ENCODE measurements at places on chromosomes 12 and 14.
A peak's percentile ranks its signal among the peaks of the same experiment; 100 is the strongest.

GRCh38 chr12:15534874-15535273, 212.6 kb downstream of the PTPRO start:
- DNase-seq = no peak

DNA sequence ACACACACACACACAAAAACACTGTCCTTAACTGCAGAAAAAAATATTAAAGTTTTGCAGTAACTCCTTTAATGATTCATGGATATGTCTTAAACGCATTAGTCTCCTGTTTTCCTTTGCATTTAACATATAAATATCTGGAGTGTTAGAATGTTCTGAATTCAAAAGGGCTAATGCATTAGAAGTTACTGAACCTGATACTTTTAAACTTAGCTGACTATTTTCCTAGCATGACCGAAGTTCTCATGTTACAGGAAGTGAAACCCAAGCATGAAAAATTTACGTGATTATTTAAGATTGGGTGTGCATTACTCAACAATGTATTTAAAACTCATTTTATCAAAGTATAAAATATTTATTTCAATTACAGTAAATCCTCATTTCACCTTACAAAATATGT, 791.2 kb downstream of the FLRT2 start:
- no peak for DNase-seq

DNA sequence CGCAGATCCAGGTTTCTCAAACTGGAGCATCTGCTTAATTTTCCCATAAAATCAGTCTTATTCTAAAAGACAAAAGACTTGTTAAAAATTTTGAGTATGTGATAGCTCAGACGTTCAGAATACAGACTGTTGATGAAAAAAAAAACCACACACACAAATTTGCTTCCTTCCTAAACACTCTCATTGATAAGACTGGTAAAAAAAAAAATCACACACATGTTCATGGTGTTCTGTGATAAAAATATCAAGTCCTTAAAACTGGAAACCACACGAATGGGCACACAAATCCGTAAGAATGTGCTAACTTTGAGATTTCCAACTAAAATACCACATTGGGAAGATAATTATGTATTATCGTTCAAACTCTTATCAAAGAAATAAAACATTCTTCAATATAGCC, 6.7 kb upstream of the ARID4A start:
- no peak for DNase-seq

- no peak for DNase-seq
Measured at GRCh38 chr14:36173161-36173560, 3.4 kb downstream of the PTCSC3 start.

DNA sequence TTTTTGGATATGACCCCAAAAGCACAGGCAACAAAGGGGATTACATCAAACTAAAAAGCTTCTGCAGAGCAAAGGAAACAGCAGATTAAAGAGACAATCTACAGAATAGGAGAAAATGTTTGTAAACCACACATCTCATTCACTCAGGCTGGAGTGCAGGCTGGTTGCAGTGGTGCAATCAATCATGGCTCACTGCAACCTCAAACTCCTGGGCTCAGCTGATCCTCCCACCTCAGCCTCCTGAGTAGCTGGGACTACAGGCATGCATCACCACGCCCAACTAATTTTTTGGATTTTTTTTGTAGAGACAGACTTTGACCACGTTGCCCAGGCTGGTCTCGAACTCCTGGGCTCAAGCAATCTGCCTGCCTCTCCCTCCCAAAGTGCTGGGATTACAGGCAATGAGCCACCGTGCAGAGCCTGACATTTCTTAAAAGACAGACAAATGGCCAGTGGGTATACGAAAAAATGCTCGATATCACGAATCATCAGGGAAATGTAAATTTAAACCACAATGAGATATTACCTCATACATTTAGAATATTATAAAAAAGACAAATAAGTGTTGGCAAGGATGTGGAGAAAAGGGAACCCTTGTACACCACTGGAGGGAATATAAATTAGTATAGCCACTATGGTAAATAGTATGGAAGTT, 9.8 kb downstream of the NCKAP5L start:
- no peak for DNase-seq

DNA sequence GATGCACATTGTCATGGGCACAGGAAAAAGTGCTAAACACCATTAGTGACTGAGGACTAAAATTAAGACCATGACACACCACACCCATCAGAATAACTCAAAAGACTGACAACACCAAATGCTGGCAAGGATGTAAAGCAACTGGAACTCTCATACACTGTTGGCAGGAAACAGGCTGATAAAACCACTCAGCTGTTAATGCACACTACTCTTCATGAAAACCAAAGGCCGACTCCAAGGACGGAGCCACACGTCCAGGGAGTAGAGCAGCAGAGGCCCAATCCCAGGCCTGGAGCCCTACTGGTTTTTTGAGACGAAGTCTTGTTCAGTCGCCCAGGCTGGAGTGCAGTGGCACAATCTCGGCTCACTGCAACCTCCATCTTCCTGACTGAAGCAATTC, 6.4 kb downstream of the RAD52 start:
- DNase-seq = no peak

GRCh38 chr12:24600551-24600950, 348.4 kb downstream of the BCAT1 start:
- DNase-seq = no peak

DNA sequence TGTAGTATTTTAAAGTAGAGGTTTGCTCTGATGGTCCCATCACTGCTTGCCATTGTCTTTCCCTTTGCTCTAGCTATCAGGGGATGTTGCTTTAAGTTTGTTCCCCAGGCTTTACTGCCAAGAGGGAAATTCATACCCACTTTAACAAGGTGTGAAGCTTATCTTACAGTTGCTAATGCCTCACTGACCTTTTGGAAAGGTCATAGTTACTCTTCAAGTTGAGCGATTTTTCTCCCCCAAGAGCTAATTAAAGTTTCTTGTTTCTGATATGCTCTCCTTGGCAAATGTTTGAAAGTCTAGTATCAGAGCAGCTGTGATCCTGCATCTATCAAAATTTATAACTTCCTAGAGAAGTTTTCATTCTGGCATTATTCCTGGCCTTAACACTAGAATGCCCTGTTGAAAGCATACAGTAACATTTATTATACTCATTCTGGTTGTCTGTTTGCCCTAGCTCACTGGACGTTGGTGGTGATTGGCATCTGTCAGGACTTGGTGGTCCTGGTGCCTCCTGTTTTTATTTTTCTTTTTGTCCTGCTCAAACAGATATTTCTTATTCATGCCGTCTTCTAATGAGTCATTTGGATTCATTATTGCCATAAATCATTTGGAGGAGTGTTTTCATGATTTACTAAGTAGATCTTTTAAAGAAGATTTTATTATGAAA, 8.1 kb downstream of the ATP2A2 start:
- no peak for DNase-seq

- DNase-seq = no peak
Measured at GRCh38 chr12:77992760-77993159, 162.1 kb downstream of the NAV3 start.

- peak; percentile 75 for DNase-seq
Measured at GRCh38 chr12:4279198-4279690, 5.7 kb downstream of the CCND2 start.

- DNase-seq = no peak
Measured at GRCh38 chr12:57079821-57080220, 1.2 kb upstream of the NEMP1 start.

DNA sequence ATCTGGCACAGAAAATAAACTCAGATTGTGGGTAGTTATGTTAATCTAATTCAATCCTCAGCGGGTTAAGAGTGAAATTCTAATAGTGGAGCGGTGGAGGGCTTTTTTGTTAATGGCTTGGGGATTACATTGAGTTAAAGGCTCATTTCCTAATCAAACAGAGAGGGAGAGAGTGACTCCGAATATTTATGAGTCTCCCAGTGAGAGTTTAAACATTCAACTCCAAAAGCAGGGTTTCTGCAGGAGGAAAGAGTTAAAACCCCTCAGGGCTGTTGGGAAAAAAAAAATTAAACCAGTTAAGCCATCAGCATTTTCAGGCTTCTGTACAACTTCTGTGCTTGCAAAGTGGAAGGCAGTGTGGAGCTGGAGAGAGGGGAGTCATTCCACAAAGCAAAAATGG, 62.1 kb upstream of the ESRRB start:
- no peak for DNase-seq

- no peak for DNase-seq
Measured at GRCh38 chr12:64780132-64780530, 20.9 kb upstream of the GNS start.

- DNase-seq = no peak
Measured at GRCh38 chr12:89414851-89415250, 62.5 kb upstream of the DUSP6 start.

GRCh38 chr12:100166232-100166631, 23.6 kb upstream of the BLTP3B start:
- no peak for DNase-seq

GRCh38 chr12:92186038-92186470, 40.4 kb upstream of the BTG1 start:
- no peak for DNase-seq

- DNase-seq = no peak
Measured at GRCh38 chr12:71295953-71296352, 138.2 kb upstream of the TSPAN8 start.

- no peak for DNase-seq
Measured at GRCh38 chr12:69243099-69244084, 4.0 kb downstream of the CPSF6 start.

- DNase-seq = peak; percentile 94
Measured at GRCh38 chr14:96362965-96363750, at the start of the genes ATG2B and GSKIP. ATG2B (minus strand) TSS chr14:96363341; CDS start chr14:96362976, 365 bp downstream. GSKIP (plus strand) TSS chr14:96363526; CDS start chr14:96382248, 18,722 bp downstream.

- peak; percentile 84 for DNase-seq
Measured at GRCh38 chr14:22598896-22599244, 770 bp downstream of the ABHD4 start.

DNA sequence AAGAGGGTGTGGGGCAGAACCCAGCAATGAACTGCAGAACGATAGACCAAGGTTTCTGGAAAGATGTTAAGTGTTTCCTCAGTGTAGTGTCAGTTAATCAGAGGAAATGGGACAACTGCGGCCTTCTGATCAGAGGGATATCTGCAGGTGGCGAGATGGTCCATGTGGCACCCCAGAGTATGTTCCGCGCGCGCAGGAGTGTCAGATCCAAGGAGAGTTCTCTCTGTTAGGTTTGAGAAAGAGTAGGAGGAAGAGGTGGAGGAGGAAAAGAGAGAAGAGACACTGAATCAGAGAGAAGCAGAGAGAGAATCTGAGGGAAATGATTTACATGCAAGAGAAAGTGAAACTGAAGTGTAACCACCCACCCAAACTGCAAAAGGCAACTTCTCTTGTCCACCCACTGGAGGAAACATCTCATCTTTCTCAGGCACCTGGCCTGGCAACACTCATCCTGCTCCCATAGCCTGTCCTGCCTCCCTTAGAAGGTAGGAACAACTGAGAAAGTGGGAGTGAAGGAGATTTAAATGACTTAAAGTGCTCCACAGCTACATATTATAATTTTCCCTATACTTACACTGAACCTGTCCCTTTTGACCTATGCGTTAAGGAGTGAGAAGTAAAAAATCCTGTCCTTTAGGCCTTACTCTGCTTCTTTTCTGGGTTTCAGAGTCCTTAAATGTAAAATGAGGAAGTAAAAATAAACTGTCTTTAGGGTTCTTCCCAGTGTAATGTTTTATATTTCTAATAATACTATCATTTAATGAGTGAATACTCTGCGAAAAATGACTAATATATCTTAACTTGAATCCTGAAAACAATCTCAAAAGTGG, 6.8 kb upstream of the TESPA1 start:
- no peak for DNase-seq

DNA sequence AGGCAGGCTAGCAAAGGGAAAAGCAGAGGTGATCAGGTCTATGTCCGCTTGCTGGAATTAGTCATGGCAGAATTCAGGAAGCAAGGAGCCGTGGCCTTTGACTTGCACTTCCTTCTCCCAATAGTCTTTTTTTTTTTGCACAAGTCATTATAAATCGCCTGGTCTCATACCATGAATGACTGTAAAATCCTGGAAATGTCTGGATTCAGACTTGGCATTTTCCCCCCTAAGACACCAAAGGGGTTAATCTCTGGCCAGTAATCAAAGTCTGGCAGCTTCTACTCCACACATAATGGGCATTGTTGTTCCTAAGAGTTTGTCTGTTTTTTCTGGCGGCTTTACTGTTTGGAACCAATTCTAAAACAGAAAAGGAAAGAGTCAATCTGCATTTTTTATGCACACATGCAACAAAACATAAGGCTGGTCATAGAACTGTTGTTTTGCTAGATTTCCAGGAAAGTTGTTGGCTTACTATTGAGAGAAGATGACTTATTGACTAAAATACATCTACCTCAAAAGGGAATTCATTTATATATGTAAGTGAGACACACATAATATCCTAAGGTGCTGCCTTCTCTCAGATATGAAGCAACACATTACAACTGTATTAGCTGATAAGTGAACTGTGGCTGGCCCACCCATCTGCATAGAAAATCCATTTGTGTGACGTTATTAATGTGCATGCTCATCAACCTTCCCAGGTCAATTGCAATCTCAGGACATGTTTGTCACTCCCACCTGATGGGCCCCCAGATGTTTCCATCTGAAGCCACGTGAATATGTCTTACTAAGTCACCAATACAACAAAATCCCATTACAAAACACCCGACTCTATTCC, 157.3 kb downstream of the BTG1 start:
- DNase-seq = no peak

GRCh38 chr12:126761420-126761819, 1505.5 kb upstream of the TMEM132C start:
- no peak for DNase-seq

GRCh38 chr14:72124171-72124570, 191.9 kb downstream of the RGS6 start:
- no peak for DNase-seq

DNA sequence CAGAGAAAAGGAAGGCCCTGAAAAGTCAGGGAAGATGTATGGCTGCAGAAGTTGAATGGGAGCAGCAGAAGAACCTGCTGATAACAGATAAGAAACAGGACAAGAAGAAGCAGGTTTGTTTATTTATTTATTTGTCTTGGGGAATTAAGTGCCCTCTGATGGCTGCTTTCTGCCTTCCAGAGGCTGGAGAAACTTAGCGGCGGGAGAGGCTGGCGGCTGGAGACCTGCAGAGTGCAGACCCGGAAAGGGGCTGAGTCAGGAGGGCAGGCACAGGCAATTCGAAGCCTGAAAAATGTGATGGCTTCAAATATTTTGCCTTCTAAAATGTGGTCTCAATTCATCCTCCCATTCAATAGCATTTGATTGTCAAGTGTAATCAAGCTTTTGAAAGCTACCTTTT, 168.2 kb upstream of the GZMB start:
- no peak for DNase-seq

- no peak for DNase-seq
Measured at GRCh38 chr12:51661836-51662235, 70.8 kb downstream of the SCN8A start.

DNA sequence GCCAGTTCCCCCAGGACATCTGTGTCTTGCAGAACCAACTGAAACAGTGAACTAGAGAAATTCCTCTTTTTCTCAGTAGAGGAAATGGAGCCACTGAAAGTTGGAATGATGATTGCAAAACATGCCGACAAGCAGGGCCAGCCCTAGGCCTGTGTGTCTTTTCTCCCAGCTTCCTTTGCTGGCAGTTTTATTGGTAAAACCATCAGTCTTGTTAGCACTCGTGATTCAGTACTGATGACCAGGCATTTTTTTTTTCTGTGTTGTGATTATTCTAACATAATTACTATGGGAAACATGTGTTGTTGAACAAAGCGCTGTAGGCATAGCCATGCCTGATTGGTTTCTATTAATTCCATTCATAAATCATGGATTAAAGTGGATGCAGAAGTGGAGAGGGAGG, 620.7 kb downstream of the AACS start:
- no peak for DNase-seq

- no peak for DNase-seq
Measured at GRCh38 chr14:104580961-104581360, 1.4 kb downstream of the C14orf180 start.

Measured in large intestine (tissue), 12 donors.